ENCODE measurements at places on chromosomes 1 and 21.
A peak's percentile ranks its signal among the peaks of the same experiment; 100 is the strongest.

DNA sequence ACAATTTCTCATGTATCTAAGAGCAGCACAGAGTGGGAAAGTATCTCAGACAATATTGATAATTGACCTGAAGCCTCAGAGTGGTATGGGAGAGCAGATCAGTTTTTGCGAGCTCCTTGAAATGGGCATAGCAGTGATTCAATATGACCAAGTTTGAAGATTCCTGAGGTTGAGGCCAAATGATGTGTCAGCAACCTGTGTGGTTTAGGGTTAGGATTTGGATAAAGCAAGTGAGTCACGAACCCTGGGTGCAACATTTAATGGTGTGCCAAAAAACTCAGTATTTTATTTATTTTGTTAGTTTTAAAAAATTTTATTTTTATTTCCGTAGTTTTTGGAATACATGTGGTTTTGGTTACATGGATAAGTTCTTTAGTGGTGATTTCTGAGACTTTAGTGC is 92.5 kb upstream of the C21orf91 start:
- no peak for DNase-seq
- no peak overlapping the region for H3K27ac ChIP-seq
- no peaks in the 10 kb centered on the region for H3K36me3 ChIP-seq
- no peak overlapping the region for H3K4me3 ChIP-seq
- no peaks in the 10 kb centered on the region for H3K27me3 ChIP-seq

GRCh38 chr1:107523736-107524135 is 382.9 kb downstream of the NTNG1 start:
- no peak overlapping the region for H3K27ac ChIP-seq
- H3K4me3 ChIP-seq: no peak overlapping the region
- H3K4me1 ChIP-seq: no peaks in the 10 kb centered on the region
- H3K36me3 ChIP-seq: no peaks in the 10 kb centered on the region
- H3K27me3 ChIP-seq: no peaks in the 10 kb centered on the region

DNA sequence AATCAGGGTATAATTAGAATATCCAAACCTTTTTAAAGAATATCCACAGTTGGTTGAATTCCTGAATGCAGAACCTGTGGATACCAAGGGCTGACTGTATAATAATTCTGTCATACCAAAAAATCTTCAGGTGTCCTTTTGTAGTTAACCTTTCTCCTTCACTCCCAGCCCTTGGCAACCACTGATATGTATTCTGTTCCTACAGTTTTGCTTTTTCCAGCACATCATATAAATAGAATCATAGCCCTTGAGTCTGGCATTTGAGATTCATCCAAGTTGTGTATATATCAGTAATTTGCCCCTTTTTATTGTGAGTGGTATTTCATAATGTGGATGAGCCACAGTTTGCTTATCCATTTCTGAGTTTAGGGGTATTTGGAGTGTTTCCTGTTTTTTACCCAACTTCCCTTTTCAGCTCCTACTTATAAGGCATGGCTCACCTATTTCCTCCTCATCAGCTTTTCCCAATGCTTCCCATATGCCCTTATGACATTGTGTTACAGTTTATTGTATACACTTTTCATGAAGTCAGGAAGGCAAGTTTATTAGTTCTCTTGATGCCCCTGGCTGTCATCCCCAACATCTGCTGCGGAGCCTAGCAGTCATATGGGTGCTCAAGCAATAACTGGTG is 35.0 kb upstream of the AGO1 start:
- no peak overlapping the region for H3K27ac ChIP-seq
- no peak for DNase-seq
- H3K27me3 ChIP-seq: no peaks in the 10 kb centered on the region
- H3K36me3 ChIP-seq: peaks cover 60% of the 10 kb centered on the region
- no peak overlapping the region for H3K4me3 ChIP-seq

GRCh38 chr21:43352568-43353281 is 74.2 kb downstream of the SIK1 start:
- no peaks in the 10 kb centered on the region for H3K4me1 ChIP-seq
- H3K4me3 ChIP-seq: no peak overlapping the region
- DNase-seq: peak; percentile 64
- H3K27ac ChIP-seq: no peak overlapping the region

- peaks cover 47% of the 10 kb centered on the region for H3K4me1 ChIP-seq
- no peaks in the 10 kb centered on the region for H3K36me3 ChIP-seq
- DNase-seq: no peak
- H3K27ac ChIP-seq: peak overlapping the region; percentile 92
- no peaks in the 10 kb centered on the region for H3K27me3 ChIP-seq
Observed at GRCh38 chr1:198122693-198123092, 34.1 kb upstream of the NEK7 start.

- DNase-seq: no peak
- H3K4me3 ChIP-seq: no peak overlapping the region
- no peaks in the 10 kb centered on the region for H3K27me3 ChIP-seq
- no peak overlapping the region for H3K27ac ChIP-seq
Observed at GRCh38 chr1:14706631-14707030, 108.1 kb downstream of the KAZN start.

DNA sequence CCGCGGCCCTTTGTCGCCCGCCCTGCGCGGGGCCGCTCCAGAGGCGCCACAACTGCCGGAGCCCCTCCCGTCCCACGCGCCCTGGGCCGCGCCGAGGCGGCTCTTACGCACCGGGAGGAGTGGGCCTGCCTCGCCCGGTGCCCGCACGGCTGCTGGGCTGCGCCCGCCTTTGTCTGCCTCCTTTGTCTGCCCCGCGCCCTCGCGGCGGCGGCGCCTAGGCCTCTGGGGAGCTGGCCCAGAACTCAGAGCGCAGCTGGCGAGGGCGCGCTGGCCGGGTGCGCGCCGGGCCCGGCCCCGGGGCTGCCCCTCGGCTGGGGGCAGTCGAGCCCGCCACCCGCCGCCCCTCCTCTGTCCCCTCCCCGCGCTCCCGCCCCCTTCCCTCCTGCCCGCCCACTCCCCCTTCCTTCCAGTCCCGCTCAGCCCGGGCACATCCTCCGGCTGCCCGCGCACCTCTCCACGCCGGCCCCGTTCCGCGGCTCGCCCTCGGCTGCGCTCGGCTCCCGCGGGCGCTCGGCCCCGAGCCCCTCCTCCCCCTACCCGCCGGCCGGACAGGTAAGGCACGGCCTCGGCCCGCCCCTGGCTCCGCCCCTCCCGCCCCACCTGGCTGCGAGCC is at the start of gene DRAXIN:
Gene DRAXIN, plus strand, starts transcription at position 409 of the 613 bp plus-strand sequence. CDS start 14,549 bp downstream, outside the sequence.
- H3K27ac ChIP-seq: no peak within 1 kb of the TSS
- no peaks in the 10 kb centered on the region for H3K36me3 ChIP-seq
- peak; percentile 93 for DNase-seq
- H3K4me3 ChIP-seq: peak within 1 kb of the TSS; percentile 40
- H3K27me3 ChIP-seq: peaks cover 14% of the 10 kb centered on the region
- H3K4me1 ChIP-seq: peaks cover 15% of the 10 kb centered on the region

- H3K27me3 ChIP-seq: no peaks in the 10 kb centered on the region
- H3K27ac ChIP-seq: no peak overlapping the region
- no peaks in the 10 kb centered on the region for H3K36me3 ChIP-seq
Observed at GRCh38 chr1:81712425-81712824, 88.3 kb upstream of the ADGRL2 start.

- H3K4me3 ChIP-seq: no peak overlapping the region
- no peaks in the 10 kb centered on the region for H3K27me3 ChIP-seq
- peaks cover 7% of the 10 kb centered on the region for H3K36me3 ChIP-seq
- no peak overlapping the region for H3K27ac ChIP-seq
- DNase-seq: no peak
Observed at GRCh38 chr1:173893611-173894010, 23.5 kb downstream of the SERPINC1 start.

DNA sequence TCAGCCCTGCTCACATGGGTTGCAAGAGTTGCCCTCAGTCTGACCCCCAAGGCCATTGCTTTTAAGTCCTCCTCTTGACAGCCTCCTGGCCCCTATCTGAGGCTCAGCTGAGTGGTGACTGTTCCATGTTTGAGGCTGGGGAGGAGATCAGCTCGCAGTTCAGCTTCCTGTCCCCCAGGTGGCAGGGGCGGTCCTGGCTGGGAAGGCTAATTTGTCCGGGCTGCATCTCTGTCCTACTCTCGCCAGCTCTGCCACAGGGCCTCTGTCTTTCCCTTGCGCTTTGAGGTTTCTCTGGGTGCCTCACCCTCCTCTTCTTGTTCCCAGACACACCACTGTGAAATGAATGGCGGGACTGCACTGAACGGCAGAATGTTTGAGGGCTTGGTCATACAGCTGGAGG is 157.3 kb downstream of the KCNJ6 start:
- no peaks in the 10 kb centered on the region for H3K27me3 ChIP-seq
- no peak overlapping the region for H3K27ac ChIP-seq
- no peaks in the 10 kb centered on the region for H3K4me1 ChIP-seq
- H3K36me3 ChIP-seq: no peaks in the 10 kb centered on the region
- peak; percentile 36 for DNase-seq
- H3K4me3 ChIP-seq: no peak overlapping the region

GRCh38 chr21:34020005-34020847 is 53.2 kb upstream of the MRPS6 start:
- H3K4me3 ChIP-seq: no peak overlapping the region
- H3K4me1 ChIP-seq: no peaks in the 10 kb centered on the region
- DNase-seq: no peak

DNA sequence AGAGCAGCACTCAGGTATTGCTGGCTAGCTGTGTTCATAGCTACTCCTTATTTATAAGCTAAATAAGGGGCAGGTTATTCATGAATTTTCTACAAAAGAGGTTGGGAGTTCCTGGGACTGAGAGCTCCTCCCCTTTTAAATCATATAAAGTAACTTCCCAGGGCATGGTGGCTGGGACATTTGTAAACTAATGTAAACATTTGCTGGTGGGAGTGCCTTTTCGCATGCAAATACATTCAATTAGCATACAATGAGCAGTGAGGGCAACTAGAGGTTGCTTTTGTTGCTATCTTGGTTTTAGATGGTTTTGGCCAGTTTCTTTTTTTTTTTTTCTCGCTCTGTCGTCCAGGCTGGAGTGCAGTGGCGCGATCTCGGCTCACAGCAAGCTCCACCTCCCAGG is 43.4 kb downstream of the GNPAT start:
- H3K36me3 ChIP-seq: no peaks in the 10 kb centered on the region
- no peaks in the 10 kb centered on the region for H3K4me1 ChIP-seq
- H3K4me3 ChIP-seq: no peak overlapping the region
- no peak overlapping the region for H3K27ac ChIP-seq
- no peak for DNase-seq

DNA sequence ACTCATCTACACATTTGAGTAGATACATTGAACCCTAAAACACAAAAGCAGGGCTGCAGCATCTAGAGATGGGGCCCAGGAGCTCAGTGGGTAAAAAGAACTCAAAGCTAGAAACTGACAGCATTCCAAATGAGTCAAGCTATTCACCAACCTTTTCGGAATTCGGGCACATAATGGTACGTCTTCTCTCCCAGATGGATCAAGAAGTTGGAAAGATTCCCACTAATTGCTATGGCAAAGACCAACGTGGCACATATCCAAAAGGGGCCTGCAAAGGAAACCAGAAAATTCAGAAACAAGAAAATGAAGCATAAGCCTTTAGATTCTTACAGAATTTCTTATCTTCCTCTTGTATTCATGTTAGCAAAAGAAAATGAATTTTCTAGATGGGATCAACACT is 18.4 kb downstream of the YIPF1 start:
- H3K36me3 ChIP-seq: peaks cover 46% of the 10 kb centered on the region
- no peak overlapping the region for H3K4me3 ChIP-seq
- no peaks in the 10 kb centered on the region for H3K4me1 ChIP-seq
- no peak for DNase-seq
- H3K27ac ChIP-seq: no peak overlapping the region

DNA sequence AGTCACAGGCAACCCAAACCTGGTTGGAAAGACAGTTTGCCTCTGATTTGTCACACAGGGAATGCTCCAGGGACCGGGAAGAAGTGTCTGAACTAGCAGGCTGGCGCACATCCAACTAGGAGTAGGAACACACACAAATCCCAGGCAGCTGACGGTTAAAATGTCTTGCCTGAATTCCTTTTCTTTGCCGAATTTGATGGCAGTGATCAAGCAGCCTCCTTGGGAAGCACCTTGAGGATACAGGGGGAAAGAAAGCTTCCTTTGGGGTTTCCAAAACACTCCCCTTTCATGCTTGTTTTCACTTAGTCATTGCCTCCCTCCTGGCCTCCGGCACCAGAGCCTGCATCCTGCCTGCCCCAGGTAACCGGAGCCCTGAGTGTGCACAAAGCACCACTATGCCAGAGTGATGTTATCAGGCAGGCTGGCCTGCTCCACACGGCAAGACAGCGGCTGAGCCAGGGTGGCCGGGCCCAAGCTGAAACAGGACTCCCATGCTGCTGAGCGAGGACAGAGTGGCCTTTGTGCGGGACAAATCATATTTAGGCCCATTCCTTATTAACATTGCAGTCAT is 193.8 kb downstream of the LMX1A start:
- peak; percentile 6 for DNase-seq
- H3K4me3 ChIP-seq: no peak overlapping the region
- H3K27me3 ChIP-seq: no peaks in the 10 kb centered on the region
- no peak overlapping the region for H3K27ac ChIP-seq

DNA sequence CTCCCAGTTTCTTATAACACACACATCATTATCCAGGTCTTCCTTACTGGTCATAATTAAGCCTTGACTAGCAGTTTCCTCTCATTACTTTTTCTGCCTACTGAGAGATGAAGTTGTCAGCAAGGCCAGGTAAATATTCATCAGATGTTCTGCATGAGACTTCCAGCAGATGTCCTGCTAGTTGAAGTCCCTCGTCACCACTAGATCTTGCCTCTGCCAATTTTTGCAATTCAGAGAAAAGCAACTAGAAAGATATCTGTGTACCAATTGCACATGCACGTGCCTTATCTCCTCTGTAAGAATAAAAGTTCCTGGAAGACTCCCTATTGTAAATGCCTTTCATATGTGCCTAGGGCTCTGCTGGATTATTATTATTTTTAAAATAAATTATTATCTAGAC is 18.3 kb downstream of the ACKR1 start:
- H3K36me3 ChIP-seq: no peaks in the 10 kb centered on the region
- no peaks in the 10 kb centered on the region for H3K27me3 ChIP-seq
- no peak overlapping the region for H3K27ac ChIP-seq

- H3K4me3 ChIP-seq: no peak overlapping the region
- no peaks in the 10 kb centered on the region for H3K27me3 ChIP-seq
- H3K4me1 ChIP-seq: peaks cover 46% of the 10 kb centered on the region
- no peaks in the 10 kb centered on the region for H3K36me3 ChIP-seq
Observed at GRCh38 chr1:66270119-66270812, 263.7 kb upstream of the SGIP1 start.

DNA sequence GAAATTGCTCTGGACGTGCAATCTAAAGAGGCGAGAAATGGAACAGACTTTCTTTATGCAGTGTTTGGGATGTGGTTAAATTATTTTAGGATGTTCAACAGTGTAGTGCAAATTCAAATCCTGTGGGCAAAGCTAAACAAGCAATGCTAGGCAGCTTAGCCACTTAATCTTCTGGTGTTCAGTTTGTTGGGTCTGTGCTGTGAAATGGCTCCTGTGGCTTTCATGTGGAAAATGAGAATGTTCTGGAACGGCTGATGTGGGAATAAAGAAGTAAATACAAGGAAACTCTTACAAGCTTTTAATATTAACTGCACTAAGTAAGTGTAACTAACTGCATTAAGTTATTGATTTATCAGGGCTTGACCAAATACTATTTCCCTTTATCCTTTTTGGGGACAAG is 766.6 kb downstream of the ADGRL2 start:
- no peaks in the 10 kb centered on the region for H3K36me3 ChIP-seq
- H3K4me3 ChIP-seq: no peak overlapping the region
- H3K27me3 ChIP-seq: no peaks in the 10 kb centered on the region
- H3K4me1 ChIP-seq: peaks cover 6% of the 10 kb centered on the region
- no peak for DNase-seq
